Effector CD4-positive, alpha-beta T cell (primary cell): ENCODE measurements at places on chromosomes 16 and 17.

DNA sequence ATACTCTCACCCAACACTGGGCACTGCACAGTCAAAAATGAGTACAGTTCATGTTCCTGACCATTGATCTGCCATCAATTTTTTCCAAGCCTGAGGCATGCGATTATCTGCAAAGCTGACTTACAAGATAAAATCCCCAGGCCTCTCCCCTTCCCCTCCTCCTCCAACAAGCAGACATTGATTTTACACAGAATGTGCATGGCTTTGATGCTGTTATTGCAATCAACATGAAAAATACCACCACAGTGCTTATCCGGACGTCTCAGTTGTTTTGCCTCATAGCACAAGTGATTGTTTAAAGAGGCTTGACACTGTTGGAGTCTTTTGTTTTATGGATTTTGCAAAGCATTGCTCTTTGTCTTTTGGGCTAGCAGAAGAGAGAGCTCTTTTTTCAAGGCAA, 163.8 kb downstream of the TOX3 start:
- no peak for DNase-seq

DNA sequence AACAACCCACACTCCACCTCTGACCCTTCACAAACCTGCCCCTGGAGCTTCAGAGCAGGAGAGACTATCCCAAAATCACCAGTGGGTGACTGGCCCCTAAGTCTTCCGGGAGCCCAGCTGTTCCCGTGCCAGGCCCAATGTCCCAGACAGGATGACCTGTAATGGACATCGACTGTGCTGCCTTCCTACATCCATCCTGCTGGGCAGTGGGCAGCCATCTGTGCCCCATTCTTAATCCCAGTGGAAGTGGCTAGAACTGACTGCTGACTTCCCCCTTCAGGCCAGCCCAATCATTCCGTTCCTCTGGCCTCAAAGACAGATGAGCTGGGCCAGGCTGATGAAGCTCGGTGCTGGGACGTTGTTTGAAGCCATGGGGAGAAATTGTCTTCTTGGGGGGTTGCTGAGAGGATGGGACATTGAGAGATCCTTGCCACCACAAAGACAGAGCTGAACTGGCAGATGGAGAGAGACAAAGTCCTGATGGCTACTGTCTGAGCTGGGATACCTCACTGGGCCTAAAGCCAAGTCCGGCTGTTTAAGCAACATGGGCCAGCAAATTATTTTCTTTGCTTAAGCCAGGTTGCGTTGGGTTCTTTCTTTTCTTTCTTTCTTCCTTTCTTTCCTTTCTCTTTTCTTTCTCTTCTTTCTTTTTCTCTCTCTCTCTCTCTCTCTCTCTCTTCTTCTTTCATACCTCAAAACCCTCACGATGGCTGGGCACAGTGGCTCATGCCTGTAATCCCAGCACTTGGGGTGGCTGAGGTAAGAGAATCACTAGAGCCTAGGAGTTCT, 17.9 kb upstream of the ALOX15B start:
- no peak for DNase-seq

DNA sequence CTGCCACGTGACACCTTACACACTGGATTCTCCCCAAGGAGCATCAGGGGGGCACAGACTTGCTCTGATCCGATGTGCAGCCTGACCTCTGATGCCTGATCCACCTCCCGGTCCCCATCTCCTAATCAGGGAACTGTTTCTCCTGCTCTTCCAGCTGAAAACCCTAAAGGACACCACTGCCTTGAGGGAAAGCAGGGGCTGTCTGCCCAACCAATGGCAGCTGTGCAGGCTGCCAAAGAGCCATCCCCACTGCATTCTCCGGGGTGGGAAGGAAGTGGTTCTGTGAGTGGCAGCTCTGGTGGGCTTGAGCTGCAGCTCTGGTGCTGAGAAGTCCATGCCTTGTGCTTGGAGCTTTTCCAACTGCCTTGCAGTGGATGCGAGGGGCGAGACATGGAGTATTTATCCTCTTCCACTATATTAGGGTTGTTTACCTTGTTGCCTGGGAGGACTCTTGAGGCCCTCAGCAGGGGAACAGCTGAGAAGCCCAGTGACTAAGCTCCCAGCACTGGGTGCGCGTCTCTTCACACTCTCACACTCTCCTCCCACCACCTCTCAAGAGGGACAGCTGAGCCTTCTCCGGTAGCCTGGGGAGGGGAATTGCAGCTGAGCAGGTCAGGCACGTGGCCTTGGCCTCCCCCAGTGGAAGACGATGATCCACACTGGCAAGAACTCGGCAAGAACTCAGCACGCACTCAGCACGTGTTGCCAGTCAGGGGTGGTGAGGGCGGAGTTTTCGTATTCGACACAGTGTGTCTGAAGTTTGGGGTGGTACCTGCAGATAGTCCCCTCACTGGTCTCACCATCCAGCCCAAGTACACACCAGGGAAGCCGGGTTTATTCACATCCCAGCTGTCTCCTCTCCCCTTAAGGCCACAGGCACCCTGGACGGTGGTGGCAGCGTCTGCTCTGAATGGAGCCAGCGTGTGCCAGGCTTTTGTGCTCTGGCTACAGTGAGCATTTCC, 21.1 kb upstream of the SPATA32 start:
- no peak for DNase-seq

DNA sequence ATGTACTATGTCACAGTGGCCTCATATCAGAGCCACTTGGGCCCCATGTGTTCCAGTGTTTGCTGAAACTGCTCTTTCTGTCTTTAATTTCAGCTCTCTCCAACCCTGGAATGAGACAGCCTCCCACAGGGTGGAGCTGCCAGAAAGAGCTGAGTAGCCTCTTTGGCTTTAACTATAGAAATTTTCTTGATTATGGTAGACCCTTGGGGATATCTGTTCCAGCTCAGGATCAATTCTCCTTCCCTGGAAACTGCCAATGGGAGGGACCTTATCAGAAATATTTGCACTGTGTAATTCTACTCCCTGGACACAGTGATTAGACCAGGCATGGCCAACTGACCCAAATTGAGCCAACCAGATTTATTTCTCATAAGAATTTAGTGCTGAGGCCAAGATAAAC, 39.0 kb upstream of the KDM8 start:
- no peak for DNase-seq

DNA sequence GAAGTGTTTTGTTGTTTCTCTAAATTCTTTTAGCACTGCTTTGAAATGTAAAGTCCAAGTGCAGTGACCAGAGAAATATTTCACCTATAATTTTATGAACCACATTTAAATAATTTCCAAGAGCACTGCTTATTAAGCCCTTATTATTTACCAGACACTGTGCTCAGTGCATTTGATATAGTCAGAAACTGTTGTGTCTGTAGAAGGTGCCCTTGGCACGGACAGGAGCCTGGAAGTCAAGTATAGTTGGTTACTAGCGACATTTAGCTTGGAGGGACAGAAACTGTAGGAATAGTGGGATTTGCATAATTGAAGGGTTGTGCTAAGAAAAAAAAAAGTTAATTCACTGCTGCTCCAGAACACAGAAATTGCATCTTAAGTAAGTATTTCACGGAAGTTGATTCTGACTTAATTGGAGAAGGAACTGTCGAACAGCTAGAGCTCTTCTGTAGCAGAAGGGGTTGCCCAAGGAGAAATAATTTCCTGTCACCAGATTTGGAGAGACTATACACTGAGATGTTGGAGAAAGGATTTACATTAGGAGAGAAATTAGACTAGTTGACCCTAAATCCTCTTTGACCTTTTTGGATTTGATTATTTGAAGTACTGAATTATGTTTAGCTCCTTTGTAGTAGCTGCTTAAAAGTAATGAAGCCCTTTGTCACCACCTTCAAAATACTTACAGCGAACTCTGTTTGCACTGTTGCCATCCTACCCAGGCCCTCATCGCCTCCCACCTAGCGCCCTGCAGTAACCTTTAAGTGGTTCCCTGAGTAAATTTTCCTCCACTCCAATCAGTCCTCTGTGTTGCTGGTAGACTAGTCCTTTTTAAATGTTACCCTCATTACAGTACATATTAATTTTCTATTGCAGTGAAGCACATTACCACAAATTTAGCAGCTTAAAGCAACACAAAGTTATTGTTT, 25.6 kb downstream of the COX10 start:
- no peak for DNase-seq

GRCh38 chr16:49013727-49014080, 267.9 kb downstream of the CBLN1 start:
- DNase-seq: no peak

GRCh38 chr17:72927146-72927545, 165.3 kb downstream of the SLC39A11 start:
- no peak for DNase-seq

DNA sequence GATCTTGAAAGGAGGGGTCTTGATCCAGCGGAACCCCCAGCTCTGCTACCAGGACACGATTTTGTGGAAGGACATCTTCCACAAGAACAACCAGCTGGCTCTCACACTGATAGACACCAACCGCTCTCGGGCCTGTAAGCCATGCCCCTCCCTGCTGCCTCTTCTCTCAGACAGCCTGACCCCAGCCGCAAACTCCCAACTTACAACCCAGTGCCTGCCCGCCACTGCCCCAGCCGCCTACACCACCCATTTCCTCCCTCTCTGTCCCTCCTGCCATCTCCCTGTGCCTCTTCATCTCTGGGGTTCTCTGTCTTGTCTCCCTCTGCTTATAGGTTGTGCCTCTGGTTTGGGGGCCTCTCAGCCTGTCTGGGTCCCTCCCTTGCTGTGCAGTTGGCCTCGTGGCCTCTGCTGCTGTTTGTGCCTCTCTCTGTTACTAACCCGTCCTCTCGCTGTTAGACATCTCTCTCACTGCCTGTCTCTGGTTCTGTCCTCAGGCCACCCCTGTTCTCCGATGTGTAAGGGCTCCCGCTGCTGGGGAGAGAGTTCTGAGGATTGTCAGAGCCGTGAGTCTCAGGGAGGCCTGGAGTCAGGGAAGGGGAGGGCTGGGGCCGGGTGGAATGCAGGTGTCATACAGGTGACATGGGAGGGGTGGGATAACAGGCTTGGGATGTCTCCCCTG, 9.6 kb downstream of the ERBB2 start:
- no peak for DNase-seq

DNA sequence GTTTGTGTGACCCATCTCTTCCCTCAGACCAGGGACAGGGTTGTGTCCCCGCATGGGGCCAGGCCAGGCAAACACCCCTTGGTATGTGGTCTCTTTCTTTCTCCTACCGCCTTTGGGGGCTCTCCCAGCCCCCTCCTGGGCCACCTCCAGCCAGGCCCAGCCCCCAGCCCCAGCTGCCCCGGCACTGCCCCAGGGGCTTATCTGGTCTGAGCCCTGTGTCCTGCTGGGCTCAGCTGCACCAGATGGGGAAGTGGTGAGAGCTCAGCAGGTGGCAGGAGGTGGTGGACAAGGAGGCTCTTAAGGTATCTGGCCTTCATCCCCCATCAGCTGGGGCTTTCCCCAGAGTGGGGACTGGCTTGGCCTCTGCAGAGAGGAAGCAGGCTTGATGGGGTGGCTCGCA, 8.7 kb downstream of the ADAM11 start:
- no peak for DNase-seq

GRCh38 chr17:39098588-39098987, 52.8 kb downstream of the PLXDC1 start:
- no peak for DNase-seq

- DNase-seq: no peak
These were observed 26.3 kb downstream of the AARSD1 start for GRCh38 chr17:42937712-42938596.

GRCh38 chr17:57311281-57312216, 55.2 kb downstream of the MSI2 start:
- DNase-seq: no peak

DNA sequence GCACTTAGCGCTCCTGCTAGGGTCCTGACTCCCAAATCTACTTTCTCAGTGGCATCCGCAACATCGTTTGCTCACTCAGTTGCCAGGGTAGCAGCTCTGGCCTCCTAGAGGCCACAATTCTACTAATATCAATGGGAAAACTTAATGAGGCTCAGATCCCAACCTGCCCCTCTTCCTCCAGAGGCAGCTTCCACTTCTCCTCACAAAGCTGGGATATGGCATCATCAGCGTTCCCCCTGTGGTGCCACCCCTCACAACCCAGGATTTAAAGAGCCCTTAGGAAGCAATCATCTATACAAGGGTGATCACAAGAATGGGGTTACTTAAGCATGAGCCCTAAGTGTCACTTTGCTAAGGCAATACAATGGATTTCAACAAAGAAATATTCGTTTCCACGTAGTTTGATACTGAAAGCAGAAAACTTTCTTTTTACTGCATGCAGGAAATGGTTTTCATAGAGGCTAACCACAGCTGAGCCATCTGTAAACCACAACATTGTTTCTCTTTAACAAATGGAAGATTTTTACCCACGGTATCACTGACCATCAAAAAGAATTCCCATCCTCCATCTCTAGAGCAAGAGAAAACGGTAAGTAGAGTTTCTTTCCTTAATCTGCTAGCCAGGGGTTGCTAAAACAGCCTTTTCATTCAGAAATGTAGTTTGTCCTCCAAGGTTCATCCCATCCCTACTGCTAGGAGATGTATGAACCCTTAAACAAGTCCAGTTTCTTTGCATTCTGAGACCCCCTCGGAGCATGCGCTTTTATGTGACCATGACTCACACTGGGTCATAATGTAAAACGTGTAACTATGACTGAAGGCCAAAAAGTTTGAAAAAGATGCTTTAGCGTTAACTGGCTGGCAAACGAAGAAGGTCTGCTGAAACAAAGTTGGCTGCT, 68.3 kb upstream of the BCAR1 start:
- no peak for DNase-seq

DNA sequence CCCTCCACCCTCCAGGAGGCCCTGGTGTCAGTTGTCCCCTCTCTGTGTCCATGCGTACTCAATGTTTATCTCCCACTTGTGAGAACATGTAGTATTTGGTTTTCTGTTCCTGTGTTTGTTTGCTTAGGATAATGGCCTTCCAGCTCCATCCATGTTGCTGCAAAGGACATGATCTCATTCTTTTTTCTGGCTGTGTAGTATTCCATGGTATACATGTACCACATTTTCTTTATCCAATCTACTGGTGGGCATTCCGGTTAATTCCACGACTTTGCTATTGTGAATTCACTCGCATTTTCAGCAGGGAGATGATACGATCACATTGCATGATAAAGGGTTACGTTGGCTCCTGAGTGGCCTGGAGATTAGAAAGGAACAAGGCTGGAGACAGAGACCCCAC, 286.2 kb downstream of the FOXL1 start:
- no peak for DNase-seq

- no peak for DNase-seq
These were observed 30.7 kb downstream of the ELAC2 start for GRCh38 chr17:12987120-12987519.
